ENCODE measurements at places on chromosomes 4 and X.

GRCh38 chrX:67726018-67726417 lies 182.2 kb downstream of the AR start:
- no peaks in the 10 kb centered on the region for H3K36me3 ChIP-seq
- H3K27me3 ChIP-seq: no peaks in the 10 kb centered on the region
- H3K4me3 ChIP-seq: no peak overlapping the region
- H3K27ac ChIP-seq: no peak overlapping the region
- no peaks in the 10 kb centered on the region for H3K4me1 ChIP-seq

DNA sequence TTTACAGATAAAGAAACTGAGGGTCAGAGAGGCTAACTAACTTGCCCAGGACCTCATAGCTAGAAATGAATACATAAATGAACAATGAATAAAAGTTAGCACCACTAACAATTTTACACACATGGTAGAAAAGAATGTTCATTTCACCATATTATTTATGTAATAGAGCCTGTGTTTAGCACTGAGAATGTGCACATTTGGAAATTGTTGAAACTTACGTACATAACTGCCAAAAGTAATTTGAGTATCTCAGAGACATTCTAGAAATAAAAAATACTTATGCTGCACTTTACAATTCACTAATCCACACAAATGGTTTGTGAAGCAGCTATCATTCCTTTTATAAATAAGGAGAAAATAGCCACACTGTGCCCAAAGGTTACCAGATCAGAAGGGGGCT lies 9.9 kb downstream of the CASK start:
- H3K36me3 ChIP-seq: peaks cover 8% of the 10 kb centered on the region
- H3K27me3 ChIP-seq: no peaks in the 10 kb centered on the region
- no peak overlapping the region for H3K27ac ChIP-seq
- H3K4me1 ChIP-seq: peaks cover 36% of the 10 kb centered on the region
- DNase-seq: no peak

DNA sequence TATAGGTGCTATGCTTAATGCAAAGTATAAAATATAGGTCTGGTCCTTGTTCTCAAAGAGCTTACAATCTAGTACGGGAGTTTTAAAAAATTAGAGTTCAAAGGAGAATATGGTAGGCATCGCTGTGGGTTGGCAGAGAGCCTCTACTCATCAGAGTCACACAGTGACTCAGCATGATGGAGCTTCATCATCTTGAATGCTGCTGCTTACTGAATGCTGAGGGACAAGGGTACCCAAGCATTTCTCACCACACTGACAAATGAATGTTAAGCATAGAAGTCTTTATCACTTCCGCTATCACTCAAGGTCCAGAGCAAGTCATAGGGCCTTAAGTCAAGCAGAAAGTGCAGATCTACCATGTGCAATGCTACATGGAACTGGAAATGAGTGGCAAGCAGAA lies 268.6 kb upstream of the IGFBP7 start:
- H3K27me3 ChIP-seq: no peaks in the 10 kb centered on the region
- no peak overlapping the region for H3K4me3 ChIP-seq
- no peak overlapping the region for H3K27ac ChIP-seq
- no peaks in the 10 kb centered on the region for H3K36me3 ChIP-seq

DNA sequence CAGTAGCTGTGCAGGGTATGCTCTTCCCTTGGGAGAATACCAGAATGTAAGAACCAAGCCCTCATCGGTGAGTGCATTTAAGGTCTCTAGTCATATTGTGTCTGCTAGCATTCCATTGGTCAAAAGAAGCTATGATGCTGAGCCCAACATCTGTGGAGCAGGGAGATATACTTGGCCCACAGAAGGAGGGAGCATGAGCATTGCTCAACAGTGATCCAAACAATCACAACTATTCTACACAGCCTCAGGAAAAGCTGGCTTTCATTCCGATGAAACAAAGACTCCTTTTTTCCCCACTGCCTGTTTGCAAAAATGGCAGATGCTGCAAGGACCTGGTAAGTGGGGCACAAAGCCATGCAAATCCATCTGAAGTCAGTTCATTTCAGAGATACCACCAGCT lies 80.6 kb upstream of the DHX15 start:
- no peak overlapping the region for H3K4me3 ChIP-seq
- H3K27ac ChIP-seq: no peak overlapping the region
- H3K27me3 ChIP-seq: peaks cover 4% of the 10 kb centered on the region
- H3K36me3 ChIP-seq: no peaks in the 10 kb centered on the region
- H3K4me1 ChIP-seq: no peaks in the 10 kb centered on the region

- H3K36me3 ChIP-seq: no peaks in the 10 kb centered on the region
- no peaks in the 10 kb centered on the region for H3K27me3 ChIP-seq
- no peak for DNase-seq
Measured at GRCh38 chrX:104118765-104119164, 6.4 kb downstream of the ZCCHC18 start.

GRCh38 chrX:1564750-1565683 lies 26.4 kb upstream of the AKAP17A start:
- H3K4me3 ChIP-seq: no peak overlapping the region
- H3K27ac ChIP-seq: no peak overlapping the region
- peaks cover 16% of the 10 kb centered on the region for H3K4me1 ChIP-seq
- H3K27me3 ChIP-seq: peaks cover 13% of the 10 kb centered on the region
- H3K36me3 ChIP-seq: no peaks in the 10 kb centered on the region
- DNase-seq: no peak

DNA sequence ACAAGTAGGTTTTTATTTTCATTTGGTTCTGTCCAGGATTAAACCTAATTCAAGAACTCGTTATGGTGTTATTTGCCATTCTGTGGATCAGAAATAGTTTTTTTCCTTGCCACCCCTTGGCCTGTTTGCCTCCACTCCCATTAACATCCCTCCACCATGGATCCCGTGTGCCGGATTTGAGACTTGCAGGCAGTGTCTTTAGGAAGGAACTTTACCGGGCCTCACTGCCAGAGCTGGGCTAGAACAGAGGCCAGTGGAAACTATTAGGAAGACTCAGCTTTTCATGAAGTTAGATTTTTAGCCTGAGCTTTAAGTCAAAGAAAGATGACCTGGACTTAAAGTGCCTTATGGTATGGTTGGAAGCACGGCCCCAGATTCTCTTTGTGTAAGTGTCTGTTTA lies 2.4 kb downstream of the KLHL2 start:
- H3K27ac ChIP-seq: no peak overlapping the region
- peaks cover 26% of the 10 kb centered on the region for H3K36me3 ChIP-seq
- no peak for DNase-seq

- no peak overlapping the region for H3K4me3 ChIP-seq
- no peak overlapping the region for H3K27ac ChIP-seq
- H3K27me3 ChIP-seq: no peaks in the 10 kb centered on the region
- no peaks in the 10 kb centered on the region for H3K4me1 ChIP-seq
- no peak for DNase-seq
- no peaks in the 10 kb centered on the region for H3K36me3 ChIP-seq
Measured at GRCh38 chr4:69497076-69497475, 1.4 kb upstream of the UGT2B4 start.

GRCh38 chr4:169811476-169811875 lies 53.7 kb upstream of the HPF1 start:
- H3K4me1 ChIP-seq: peaks cover 4% of the 10 kb centered on the region
- no peak overlapping the region for H3K27ac ChIP-seq
- no peak for DNase-seq
- H3K4me3 ChIP-seq: no peak overlapping the region

GRCh38 chrX:69504626-69505612 lies 793 bp downstream of the NALF2 start:
- no peak overlapping the region for H3K27ac ChIP-seq
- H3K36me3 ChIP-seq: no peaks in the 10 kb centered on the region
- H3K4me3 ChIP-seq: peak overlapping the region; percentile 77
- peaks cover 13% of the 10 kb centered on the region for H3K27me3 ChIP-seq
- no peaks in the 10 kb centered on the region for H3K4me1 ChIP-seq

DNA sequence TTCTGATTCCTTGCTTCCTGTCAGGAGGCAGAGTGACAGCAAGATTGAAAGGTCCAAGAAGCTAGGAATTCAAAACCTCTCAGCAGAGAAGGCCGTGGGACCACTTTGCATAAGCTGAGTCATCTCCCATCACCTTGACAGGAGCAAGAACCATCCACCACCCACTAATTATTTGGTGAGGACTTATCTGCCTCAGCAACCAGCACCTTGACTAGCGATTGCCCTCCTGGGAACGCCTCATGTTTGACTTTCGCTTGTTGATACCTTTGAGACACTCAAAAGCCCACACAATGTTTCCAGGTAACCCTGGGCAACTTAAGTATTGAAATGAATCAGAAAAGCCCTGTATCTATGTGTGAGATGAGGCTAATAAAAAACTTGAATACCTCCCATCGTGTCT lies 233.5 kb upstream of the GYPA start:
- H3K36me3 ChIP-seq: no peaks in the 10 kb centered on the region
- H3K4me1 ChIP-seq: no peaks in the 10 kb centered on the region
- peaks cover 2% of the 10 kb centered on the region for H3K27me3 ChIP-seq
- DNase-seq: no peak
- H3K4me3 ChIP-seq: no peak overlapping the region
- H3K27ac ChIP-seq: no peak overlapping the region

GRCh38 chrX:69285401-69285877 lies 120.2 kb upstream of the PJA1 start:
- H3K27me3 ChIP-seq: no peaks in the 10 kb centered on the region
- no peaks in the 10 kb centered on the region for H3K4me1 ChIP-seq
- no peak overlapping the region for H3K27ac ChIP-seq
- no peaks in the 10 kb centered on the region for H3K36me3 ChIP-seq
- no peak for DNase-seq

- H3K36me3 ChIP-seq: no peaks in the 10 kb centered on the region
- H3K27ac ChIP-seq: no peak overlapping the region
- peaks cover 2% of the 10 kb centered on the region for H3K27me3 ChIP-seq
- H3K4me1 ChIP-seq: no peaks in the 10 kb centered on the region
- no peak for DNase-seq
- no peak overlapping the region for H3K4me3 ChIP-seq
Measured at GRCh38 chr4:24890561-24891126, 22.2 kb downstream of the CCDC149 start.

DNA sequence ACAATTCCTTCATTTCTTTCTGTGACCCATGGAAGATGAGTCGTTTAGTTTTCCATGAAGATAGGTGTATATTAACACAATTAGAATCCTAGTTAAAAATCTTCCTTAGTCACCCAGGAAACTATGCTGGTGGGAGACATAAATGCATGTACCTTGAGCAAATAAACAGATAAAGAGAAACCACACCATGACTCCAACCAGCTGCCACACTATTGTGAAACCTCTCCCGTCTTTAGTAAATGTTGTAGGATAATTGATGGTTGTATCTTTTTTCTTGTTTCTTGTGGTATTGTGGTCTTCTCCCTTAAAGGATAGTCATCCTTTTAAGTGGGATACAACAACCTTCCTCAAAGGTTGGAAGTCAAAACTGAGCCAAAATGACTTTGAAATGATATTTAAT lies 103.8 kb upstream of the LEF1 start:
- no peak overlapping the region for H3K4me3 ChIP-seq
- H3K4me1 ChIP-seq: no peaks in the 10 kb centered on the region
- H3K27ac ChIP-seq: no peak overlapping the region
- DNase-seq: no peak

- peaks cover 24% of the 10 kb centered on the region for H3K36me3 ChIP-seq
- peak overlapping the region; percentile 81 for H3K27ac ChIP-seq
- H3K27me3 ChIP-seq: no peaks in the 10 kb centered on the region
- DNase-seq: no peak
- H3K4me3 ChIP-seq: peak overlapping the region; percentile 48
Measured at GRCh38 chr4:26081795-26082498, 167.9 kb downstream of the SMIM20 start.

GRCh38 chr4:113209652-113210320 lies 160.3 kb downstream of the ANK2 start:
- H3K27ac ChIP-seq: no peak overlapping the region
- no peaks in the 10 kb centered on the region for H3K36me3 ChIP-seq
- no peaks in the 10 kb centered on the region for H3K4me1 ChIP-seq
- no peak overlapping the region for H3K4me3 ChIP-seq
- DNase-seq: no peak
